Activated naive CD4-positive, alpha-beta T cell treated with Interleukin-2 at 50 U/mL for 16 hours (primary cell): ENCODE measurements at places on chromosomes 2 and 18.
A peak's percentile ranks its signal among the peaks of the same experiment; 100 is the strongest.

DNA sequence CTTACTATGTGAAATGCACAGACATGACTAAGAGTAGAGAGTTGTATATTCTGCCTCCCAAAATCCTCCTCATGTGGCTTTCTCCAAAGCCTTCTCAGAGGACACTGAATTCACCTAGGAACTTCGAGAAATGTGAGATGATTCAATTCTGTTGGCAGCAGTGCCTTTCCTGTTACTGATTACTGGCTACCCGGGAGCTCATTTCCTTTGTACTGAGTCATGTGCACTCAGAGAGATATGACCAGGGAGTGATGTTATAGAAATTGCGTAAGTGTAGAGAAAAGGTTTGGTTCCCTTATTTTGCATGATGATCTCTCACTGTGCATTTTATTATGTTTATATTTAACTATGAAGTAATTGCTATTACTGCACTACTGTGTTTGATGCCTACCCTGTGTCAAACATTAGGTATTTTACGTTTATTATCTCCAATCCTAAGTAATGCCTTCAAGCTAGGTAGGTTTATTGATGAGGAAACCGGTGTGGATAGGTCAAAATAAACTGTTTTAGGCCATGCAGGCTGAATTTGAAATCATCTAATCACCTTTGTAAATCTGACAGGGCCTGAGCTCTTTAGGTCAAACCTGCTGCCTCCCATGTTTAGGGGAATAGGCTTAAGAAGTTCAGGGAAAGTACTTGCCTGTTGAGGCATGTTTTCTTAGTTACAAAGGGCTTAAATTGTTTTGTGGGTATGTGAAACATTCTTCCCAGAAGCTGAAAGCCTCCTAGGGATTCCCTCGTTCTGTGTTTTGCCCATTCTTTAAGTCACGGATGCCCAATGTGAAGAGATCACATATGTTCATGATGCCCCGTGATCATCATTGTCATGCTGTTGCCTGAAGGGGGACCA is 86.8 kb downstream of the FMNL2 start:
- no peak for DNase-seq

GRCh38 chr2:9256147-9256546 is 49.5 kb downstream of the ASAP2 start:
- no peak for DNase-seq

DNA sequence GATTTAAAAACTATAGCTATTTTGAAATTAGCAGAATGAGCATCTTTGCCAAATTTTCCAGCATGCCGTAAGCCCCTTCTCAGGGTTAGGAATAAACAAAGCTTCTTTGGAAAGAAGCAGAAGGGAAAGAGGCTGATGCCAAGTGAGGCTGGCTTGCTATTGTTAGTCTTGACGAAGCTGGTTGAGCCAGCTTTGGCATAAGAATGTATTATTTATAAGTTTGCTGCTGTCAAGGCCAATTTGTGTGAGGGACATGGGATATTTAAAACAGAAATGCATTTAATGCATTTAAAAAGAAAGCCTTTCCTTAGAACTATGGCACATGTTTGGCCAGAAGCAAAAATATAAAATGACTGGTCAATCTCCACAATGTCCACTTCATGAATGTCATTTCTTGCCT is 52.5 kb upstream of the TTN start:
- DNase-seq: no peak

DNA sequence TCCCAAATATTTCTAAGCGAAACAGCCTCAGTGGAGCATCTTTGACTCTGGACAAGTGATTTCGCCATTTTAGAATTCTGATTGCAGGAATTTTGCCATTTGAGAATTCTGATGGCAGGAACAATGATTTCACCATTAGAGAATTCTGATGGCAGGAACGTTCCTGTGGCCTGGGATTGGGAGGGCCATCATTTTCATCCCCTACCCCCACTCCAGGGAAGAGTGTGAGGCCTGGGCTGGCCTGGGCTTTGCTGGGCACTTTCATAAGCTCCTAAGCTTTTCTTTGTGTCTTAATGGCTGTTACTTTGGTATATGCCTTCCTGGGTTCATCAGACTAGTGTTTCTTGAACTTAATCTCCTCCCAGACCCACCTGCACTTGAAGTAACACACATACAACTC is 129.3 kb upstream of the EPAS1 start:
- DNase-seq: no peak

GRCh38 chr2:219571311-219572236 is at the start of gene OBSL1:
Gene OBSL1 (minus strand): TSS chr2:219571539. CDS start chr2:219571232, 307 bp downstream.
- no peak for DNase-seq

DNA sequence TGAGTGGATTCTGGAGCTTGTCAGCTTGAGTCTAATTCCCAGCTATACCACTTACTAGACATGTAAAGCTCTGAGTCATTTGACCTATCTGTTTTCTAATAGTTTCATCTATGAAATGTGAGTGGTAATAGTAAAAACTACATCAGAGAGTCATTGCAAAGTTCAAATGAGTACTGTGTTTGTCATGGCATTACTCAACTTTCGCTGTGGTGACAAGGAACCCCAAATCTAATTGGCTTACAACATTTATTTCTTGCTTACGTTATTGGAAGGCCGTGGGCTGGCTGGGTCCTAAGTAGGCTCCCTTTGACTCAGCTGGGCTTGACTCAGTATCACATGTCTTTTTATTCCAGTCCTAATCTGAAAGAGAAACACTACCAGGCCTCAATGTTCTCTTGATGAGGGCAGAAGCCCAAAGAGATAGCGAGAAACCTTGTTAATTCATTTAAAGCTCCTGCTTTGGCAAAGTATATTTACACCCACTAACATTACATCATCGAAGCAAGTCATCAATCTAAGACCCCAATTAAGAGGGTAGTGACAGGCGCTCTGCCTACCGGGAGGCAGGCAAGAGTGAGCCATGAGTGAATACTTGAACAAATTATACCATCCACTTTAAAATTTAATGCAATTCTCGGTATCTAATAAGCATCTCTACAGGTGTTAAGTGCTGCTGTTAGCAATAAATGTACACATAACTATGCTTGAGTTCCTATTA is 431.8 kb upstream of the SPHKAP start:
- no peak for DNase-seq

DNA sequence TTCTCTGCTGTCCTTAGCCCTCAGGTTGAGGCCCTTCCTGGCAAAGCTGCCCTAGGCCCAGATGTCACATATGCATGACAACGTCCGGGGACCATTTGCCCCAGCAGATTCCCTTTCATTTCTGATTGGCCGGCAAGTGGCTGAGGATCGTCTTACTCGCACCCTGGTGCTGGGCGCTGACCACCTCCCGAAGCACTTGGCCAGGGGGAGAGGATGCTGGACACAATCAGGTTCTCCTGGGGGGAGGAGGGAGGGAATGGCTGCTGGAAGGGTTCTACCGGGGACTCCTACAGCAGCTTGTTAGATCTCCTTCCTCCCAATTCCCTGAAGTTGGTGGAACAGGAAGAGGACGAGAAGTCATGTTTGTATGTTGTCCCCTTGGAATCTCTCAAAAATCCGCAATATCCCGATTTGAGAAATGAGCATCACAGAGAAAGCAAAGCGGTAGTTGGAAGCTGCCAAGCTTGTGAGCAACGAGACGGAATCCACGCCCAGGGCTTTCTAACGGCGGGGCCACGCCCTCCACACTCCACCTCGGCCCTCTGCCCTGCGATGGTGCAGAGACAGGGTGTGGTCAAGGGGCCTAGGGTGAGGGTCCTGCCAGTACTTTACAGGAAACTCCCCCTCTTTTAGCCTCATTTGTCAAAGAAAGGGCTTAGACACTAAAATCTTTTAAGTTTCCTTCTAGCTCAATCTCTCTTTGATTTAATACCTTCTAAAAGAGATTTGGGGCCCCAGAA is 61.8 kb upstream of the YWHAQ start:
- DNase-seq: peak; percentile 24

GRCh38 chr2:102176172-102176571 is 10.7 kb upstream of the IL1RL2 start:
- no peak for DNase-seq

GRCh38 chr2:118940486-118941120 is 1.4 kb upstream of the MARCO start:
- DNase-seq: no peak

DNA sequence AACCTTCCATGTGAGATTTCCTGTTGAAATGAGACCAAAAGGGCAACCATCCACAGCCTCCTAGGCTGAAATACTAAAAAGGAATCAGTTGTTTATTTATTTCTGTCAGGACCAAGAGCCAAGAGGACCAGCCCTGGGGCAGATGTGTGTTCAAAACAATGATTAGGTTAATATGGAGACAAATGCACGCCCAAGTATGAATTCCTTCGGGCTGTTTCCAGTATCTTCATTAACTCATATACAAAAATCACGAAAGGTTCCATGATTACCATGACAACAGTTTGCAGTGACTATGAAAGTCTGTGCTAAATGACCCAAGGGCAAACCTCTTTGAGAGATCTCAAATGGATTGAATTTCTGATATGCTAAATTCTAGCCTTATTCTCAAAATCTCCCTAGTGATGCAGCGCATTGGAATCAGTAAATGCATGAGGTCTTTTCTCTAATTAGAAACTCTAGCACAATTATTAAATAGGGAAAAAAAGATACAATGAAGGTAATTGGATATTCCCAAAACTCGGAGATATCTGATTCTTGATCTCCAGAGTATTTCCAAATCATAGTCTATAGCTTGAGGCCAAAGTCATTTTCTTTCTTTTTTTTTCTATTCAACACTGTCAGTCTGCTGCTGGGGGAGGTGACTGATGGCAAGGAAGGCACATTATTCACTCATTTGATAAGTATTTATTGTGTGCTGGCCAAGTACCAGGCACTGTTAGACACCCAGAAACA is 35.6 kb downstream of the VIT start:
- no peak for DNase-seq

DNA sequence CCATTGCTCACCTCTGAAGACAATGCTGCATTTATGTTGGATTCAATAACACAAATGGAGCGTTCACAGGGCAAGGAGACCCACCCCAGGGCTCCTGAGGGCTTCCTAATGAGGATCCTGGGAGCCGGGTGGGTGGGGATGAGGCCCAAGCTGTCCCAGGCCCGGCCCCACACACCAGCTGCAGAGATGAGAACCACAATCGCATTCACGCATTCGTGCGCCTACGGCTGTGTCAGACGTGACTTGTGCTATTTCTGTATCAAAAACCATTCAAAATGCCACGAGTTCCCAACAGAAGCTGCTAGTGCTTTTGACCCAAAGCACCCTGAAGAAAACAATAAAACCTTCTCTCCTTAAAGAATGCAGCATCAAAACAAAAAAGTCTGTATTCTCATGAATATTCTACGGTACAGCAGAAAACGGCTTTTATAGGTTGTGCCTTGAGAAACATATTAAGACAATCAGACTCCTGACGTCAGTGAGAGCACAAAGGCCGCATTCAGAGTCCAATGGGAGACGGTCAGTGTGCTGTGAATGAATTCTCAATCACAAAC is 205.4 kb downstream of the HDAC4 start:
- no peak for DNase-seq

GRCh38 chr2:230956827-230957755 is 32.0 kb upstream of the GPR55 start:
- peak; percentile 58 for DNase-seq

DNA sequence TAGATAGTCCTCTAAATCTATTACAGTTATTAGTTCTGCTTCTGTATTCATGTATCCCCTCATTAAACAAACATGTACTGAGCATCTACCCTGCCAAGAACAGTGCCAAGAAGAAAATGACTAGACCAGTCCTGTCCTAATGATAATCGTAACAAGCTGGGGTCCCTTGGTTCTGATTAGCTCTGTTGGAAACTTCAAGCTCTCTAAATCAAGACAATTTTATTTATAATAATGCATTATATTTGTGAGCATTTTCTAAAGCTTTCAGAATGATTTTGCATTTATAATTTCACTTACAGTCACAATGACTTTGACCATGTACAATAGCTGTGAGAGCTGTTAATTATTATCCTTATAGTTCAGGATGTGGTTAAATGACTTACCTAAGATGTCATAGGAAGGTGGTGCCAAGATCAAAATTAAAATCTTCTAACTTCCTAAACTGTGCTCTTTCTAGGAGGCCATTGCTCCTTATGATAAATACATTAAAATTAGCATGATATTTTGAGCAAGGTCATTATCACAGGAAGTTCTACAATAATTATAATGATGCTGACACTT is 336.5 kb upstream of the SLC39A10 start:
- DNase-seq: no peak

GRCh38 chr2:186641807-186642321 is 52.0 kb upstream of the FAM171B start:
- peak; percentile 6 for DNase-seq

GRCh38 chr18:48723837-48724236 is 185.0 kb downstream of the CTIF start:
- no peak for DNase-seq

DNA sequence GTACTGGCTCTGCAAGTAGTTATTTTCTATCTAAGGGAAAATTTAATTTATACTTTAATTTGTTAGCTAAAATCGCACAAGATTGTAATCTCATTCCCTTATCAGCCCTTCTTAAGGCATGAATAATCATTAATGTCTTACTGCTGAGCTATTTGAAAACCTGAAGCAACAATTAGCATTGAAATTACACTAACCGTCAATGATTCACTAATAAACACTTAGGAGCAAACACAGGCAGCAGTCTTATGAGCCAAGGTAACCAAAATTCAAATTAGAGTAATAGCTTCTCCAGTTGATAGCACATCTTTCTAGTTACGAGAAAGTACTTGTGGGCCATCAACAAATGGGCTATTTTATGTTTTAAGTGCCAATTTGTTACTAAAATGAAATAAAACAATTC is 1289.7 kb downstream of the LRP1B start:
- no peak for DNase-seq

DNA sequence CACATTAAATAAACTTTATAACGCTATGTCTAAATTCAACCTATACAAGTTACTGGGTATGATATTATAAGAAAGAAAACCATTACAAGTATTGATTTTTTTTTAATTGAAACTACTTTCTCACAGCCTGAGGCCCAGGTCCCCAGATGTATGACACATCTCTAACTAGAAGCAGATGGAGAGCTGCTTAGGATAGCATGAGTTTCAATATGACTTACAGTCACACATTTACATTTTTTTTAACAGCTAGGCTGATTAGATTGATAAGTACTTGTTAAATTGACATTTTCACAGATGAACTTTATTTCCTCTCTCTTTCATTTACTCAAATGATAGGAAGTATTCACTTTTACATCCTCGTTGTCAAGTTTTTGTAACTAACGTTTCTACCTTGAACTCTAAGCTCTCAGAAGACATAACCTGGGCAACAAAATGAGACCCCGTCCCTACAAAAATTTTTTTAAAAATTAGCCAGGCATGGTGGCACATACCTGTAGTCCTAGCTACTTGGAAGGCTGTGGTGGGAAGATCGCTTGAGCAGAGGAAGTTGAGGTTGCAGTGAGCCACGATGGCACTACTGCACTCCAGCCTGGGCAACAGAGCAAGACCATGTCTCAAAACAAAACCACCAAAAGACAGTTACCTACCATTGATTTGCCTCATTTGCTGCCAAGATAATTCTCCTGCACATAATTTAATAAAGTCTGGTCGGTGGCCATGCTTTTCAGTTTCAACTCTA is 52.4 kb downstream of the STK39 start:
- DNase-seq: peak; percentile 41
